Stimulated activated CD8-positive, alpha-beta memory T cell treated with anti-CD3 and anti-CD28 coated beads, Interleukin-15, amount 100 ng/mL, for 48 hours (primary cell): ENCODE measurements at places on chromosomes 5 and 9.

- no peak for DNase-seq
These were observed 76.0 kb upstream of the TBCA start for GRCh38 chr5:77852068-77852513.

DNA sequence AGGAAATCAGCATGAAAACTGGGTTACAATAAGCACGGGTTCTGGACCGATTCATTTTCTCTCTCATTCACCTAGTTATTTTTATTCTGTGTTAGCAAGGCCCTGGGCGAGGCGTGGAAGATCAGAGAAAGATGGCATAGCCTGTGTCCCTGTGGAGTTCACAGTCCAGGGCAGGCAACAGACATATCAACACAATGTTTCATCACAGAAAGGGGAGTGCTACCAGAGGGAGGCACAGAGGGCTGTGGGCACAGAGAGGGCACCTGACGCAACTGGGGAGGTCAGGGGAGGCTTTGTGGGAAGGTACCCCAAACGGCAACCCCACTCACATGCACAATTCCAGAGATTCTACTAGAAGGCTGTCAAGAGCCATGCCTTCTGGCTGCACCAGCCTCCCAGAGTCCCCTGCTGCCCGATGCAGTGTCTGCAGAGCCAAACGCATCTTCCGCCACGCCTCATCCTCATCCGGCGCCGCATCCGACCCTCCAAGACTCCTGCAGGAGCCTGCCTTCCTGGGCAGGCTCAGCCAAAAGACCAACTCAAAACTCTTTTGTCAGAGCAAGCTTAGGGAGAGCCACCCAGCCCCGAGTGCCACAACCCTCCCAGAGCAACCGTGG lies 1.4 kb downstream of the FAM193B start:
- DNase-seq = no peak

- no peak for DNase-seq
These were observed 6.1 kb downstream of the SARDH start for GRCh38 chr9:133731876-133732638.

DNA sequence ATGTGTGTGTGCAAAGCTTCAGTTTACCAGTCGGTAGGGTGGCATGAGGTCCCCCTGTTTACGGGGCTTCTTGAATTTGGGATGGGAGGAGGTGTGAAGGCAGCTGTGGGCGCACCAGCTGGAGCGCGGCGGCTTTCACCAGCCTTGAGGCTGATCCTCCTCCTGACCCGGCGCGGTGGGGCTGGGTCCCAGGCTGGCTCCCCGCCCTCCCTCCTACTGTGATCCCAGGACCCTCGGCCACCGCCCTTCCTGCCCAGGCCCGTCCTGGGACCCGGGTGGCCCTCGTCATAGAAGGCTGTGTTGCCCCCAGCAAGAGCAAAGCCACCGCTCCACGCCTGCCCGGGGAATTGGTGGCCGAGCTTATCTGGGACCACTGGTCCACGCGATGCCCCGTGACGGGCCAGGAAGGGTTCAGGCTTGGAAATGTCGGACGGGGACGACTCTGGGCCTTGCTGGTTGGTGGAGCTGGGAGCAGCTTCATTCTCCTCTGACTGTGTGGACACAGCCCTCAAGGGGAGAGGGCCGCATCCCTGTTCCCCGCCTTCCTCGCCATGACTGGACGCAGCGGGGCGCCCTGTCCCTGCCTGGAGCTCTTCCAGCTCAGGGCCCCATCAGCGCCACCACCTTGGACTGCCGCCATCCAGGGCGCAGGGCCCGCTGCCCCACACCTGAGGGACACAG lies 271.1 kb upstream of the IRX1 start:
- DNase-seq = no peak

GRCh38 chr9:13759551-13759950 lies 480.1 kb upstream of the MPDZ start:
- DNase-seq = no peak

DNA sequence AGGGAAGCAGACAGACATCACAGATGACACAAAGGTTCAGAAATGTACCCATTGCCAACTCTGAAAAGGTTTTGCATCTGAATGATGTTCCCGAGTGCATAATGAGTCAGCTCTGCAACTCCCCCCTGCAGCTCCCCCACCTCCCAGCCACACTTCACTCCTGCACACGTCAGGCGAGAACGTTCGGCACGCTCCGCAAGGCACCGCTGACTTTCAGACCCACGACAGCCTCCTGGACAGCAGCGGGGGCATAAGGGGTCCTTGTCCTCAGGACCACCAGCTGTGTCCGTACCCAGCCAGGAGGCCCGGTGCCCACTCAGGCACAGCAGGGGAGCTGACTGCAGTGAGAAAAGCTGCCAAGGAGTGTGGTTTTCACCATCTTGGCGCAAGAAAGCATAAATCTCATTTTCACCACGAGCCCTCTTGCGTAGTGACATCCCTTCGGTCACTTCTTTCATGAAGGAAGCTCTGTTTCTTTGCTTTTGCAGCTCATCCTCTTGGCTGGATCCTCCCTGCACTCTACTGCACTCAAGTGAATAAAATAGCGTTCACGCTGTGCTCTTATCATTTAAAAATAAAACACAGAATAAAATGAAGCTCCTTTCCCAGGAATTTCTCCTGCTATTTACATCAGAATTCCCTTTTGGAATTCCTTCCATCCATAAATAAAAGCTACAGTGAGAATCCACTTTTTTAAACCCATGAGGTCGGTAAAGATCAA lies 9.9 kb downstream of the GFPT2 start:
- DNase-seq = no peak

DNA sequence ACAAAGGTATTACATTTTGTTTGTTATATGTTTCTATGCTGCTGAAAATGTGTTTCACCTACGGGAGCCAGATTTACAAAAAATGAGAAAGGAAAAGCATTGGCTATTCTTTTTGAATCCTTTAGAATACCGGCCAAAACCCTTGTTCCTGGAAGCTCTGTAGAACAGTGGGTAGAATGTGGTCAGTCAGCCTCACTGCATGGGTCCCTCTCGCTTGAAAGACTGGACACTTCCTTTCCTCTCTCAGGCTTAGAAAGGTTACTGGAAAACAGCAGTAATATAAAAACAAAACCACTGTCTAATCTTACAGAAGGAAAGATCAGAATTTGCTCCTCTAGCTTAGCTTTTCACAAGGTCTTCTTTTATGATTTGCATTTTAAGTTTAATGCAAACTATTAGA lies 45.1 kb downstream of the OSTF1 start:
- no peak for DNase-seq

DNA sequence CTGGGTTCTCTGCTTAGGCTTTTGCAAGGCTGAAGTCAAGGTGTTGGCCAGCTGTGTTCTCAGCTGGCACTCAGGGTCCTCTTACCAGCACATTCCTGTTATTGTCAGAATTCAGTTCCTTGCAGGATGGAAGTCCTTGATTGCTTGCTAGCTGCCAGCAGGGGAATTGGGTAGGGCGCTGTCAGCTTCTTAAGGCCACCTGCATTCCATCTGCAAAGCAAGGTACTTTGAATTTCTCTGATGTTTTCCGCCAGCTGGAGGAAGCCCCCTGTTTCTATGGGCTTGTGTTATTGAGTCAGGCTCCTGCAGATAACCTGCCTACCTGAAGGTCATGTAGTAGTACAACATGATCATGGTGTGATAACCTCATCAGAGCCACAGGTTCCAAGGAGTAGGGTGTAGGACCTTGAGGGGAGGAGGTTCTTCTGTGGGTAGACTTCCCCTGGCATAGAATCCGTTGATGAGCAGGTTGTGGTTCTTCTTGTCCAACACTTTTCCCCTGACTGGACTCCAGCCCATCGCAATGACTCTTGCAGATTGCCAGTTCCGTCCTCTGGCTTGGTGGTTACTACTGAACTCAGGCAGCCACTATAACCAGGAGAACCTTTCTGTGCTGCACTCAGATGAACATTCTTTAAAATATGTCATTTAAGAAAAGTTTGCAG lies 6.8 kb downstream of the TENT4A start:
- DNase-seq = no peak

DNA sequence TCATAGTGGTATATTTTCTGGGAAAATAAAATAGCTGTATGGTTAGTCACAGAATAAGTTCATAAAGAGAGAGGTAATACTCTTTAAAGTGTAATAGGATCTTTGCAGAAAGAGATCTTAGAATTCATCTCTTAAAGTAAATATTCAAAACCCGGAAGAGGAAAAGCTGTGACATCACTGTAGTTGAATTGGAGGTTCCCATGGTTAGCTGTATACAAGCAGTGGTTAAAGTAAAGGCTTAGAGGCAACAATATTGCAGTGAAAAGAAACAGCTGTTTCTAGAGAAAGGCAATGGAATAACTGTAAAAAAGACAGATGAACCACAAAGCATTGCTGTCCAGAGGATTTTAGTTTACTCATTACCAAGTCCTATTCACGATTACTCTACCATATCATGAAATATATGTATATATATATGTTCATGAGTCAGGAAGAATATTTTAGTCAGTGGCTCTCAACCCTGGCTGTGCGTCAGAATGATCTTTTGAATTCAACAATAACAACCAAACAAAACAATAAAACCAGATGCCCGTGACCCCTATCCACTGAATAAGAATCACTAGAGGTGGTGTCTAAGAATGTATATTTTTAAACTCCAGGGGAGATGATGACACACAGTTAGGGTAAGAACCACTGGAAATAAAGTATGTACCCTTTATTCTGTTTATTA lies 4.7 kb downstream of the ERCC6L2 start:
- no peak for DNase-seq

DNA sequence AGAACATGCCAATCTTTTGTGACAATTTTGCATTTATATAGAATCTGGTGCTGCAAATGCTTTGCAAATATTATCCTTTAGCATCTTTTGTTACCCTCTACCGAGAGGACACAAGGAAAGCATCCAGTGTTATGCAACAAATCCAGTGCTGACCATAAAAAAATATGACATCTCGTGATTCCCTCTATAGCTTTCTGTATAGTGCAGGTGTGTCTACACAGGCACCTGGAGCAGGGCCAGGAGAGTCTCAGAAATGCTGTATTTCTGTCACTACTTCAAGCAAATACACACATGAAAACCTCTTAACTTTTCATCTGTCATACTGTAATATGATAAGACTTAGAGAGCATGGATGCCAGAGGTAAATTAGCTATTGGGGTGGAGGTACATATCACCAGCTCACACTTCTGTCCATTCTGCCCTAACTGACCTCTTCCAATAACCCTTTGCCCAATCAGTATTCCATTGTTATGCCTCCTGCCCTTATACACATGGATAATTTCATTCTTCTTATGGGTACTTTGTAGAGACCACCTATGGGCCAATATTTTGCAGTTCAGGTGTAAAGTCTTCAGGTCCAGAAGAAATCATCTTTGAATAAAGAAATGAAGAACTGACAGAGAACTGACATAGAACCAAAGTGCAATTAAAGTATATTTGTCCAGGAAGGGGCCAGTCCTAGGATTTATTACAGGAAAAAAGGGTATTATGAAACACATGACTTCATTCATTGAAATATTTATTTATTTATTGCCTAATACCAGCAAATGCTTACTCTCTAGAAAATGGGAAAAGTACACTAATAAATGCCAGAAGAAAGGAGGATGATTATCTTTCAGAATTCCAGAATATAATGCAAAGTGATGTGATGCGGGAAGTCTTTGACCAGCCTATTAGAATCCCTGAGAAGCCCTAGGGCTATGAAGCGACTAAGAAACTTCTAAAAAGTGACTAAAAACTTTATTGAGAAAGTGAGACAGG lies 106.5 kb downstream of the EPB41L4A start:
- DNase-seq = no peak

DNA sequence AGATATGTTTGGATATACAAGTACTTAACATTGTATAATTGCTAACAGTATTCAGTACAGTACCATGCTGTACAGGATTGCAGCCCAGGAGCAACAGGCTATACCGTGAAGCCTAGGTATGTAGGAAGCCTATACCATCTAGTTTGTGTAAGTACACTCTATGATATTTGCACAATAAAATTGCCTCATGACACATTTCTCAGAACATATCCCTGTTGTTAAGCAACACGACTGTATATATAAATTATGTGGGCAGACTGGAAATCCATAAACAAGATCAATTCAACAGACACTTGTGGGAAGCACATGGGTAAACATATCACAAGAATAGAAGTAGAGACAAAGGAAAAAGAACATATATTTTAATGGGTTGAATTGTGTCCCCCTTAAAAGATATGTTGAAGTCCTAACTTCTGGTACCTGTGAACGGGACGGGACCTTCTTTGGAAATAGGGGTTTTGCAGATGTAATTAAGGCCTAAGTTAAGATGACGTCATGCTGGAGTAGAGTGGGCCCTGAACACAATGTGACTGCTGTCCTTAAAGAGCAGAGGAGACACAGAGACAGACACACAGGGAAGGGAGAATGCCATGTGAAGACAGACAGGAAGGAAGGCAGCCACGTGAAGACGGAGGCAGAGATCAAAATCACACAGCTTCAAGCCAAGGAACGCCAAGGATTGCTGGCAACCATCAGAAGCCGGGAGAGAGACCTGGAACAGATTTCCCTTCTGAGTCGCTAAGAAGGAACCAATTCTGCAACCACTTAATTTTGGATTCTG lies 76.3 kb downstream of the SCAI start:
- DNase-seq = no peak

GRCh38 chr5:81134066-81134465 lies 99.1 kb upstream of the CKMT2 start:
- DNase-seq = no peak

DNA sequence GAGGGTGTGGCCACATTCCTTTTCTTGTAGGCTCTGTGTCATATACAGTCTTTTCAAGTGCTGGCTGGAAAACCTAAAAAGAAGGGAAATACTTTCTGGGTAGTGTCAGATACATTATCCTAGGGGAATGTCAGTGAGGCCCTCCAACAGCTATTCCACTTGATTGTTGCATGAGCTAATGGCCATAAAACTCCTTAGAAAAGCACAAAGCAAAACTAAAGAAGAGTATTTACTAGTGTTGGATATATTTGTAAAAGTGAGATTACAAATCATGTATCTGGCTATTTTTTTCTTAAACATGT lies 829 bp downstream of the ANXA1 start:
- DNase-seq = no peak

DNA sequence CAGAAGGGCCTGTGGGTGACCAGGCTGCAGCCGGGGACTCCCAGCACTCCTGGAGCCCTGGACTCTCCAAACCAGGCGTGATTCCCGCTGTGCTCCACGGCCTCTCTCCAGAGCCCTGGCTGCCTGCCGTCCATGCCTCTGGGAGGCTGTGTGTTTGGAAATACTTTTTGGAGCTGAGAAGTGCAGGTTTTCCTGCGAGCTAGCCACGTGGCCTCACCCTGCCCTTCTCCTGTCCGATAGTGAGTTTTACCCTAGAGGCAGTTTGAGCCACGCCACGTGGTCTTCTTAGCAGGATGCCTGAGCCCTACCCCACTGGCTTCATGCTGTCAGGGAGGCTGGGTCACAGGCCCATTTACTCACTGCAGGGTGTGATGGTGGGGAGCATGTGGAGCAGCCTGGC lies 71.3 kb downstream of the COL5A1 start:
- no peak for DNase-seq

- no peak for DNase-seq
These were observed 762 bp upstream of the ST6GALNAC4 start for GRCh38 chr9:127917603-127918002.

GRCh38 chr9:95505717-95506427 lies 10.9 kb downstream of the PTCH1 start:
- no peak for DNase-seq

DNA sequence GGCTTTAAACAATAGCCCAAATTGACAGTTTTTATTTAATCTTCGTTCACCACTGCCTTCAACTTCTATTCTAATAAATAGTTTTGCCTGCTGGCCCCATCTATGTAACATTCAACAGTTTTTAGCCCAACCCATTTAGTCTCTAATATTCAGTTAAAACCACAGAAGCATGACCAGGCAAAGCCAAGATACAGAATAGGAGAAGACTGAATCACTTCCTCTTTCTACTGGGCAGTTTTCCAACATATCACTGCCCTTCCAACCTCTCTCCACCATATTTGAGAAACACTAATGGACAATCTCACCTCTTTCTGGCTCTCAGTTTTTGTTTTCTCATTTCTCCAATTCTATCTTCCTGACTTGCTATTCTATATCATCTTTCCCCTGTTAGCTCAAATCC lies 352.9 kb downstream of the DNAH5 start:
- no peak for DNase-seq
